ENCODE measurements at places on chromosomes 7 and 10.

DNA sequence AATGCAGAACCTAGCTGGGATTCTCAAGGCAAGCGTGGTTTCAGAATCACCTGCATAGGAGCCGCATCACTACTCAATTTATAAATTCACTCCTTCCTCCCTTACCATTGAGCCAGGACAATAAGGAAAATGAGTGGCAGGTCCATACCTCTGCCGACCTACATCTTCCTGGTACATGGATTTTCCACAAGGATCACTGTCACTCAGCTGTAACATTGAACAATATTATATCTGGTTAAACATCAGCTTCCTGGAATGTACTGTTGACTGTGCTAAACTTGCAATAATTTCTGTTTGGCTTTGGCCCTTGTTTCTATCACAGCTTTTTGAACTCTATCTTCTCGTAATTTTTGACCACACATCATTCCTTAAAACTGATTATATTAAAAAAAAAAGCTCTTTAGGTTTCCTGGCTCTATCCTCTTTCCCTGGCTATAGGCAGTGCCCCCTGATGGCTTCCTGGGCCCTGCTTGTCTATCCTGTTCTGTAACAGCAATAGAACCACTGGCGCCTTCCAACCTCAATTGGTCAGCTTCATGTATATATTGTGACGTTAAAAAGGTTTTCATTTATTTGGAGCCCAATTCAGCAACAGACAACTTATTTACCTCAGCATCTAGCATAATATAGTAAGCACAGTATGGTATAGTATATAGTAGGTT lies 59.2 kb downstream of the RNLS start:
- no peak for DNase-seq

DNA sequence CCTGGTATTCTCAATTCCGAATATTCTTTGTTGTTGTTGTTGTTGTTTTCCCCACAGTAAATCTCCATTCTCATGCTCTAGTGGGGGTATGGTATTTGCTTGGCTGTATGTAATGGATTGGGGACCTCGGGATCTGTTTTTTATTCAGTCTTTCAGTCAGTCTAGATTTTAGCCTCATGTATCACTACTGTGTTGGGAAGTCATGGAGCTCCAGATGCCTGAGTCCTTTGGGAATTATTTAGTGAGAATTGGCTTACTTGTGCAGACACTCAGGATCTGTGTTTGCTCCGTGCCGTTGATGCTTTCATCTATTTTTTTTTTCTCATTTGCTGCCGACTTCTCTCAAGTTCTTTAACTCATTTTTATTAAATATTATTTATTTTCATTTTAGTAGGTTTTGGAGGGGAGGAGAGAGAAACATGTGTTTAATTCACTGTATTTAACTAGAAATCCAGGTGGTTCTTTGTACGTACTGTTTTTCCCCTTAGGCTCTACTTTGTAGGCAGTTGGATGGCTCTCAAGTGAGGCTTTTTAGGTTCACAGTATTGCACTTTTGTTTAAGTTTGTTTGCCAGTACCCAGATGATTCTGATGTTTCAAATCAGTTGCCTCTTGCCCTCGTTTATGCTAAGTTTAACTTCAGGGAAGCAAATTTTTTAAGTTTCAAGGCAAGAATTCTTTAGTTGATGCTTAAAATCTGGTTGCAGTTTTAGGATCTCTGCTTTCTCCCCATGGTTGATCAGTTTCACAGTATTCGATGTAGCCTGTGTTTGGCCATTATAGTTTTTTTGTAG lies 36.9 kb downstream of the ZNRF2 start:
- DNase-seq = no peak

DNA sequence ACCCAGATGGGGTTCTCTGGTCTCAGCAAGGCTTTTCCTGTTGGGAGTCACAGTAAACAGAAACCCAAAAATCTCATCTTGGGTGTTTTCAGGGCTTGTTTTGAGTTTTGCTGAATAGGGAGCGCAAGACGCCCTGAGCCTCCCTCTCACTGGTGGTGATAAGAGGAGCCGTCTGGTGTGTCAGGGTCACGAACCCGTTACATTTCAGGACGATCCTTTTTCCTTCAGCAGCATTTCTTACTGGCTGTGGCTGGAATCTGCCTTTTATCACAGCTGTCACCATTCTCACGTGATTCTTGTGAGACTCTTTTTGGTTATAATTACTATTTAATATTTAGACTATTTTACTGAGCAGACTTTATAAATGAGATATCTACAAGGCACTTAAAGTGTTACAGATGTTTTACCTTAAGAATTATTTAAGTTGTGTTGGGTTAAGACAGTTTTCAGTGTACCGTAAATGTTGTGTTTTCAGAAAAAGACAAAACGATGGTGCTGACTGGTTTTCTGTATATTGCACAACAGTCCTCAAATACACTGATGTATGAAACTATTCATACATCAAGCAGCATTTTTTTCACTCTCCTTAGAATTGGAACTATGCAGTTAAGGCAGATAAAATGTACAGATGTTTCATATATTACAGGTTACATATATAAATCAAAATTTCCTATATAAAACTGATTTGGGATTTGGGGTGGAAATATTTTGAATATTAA lies 2.2 kb upstream of the GET4 start:
- no peak for DNase-seq

DNA sequence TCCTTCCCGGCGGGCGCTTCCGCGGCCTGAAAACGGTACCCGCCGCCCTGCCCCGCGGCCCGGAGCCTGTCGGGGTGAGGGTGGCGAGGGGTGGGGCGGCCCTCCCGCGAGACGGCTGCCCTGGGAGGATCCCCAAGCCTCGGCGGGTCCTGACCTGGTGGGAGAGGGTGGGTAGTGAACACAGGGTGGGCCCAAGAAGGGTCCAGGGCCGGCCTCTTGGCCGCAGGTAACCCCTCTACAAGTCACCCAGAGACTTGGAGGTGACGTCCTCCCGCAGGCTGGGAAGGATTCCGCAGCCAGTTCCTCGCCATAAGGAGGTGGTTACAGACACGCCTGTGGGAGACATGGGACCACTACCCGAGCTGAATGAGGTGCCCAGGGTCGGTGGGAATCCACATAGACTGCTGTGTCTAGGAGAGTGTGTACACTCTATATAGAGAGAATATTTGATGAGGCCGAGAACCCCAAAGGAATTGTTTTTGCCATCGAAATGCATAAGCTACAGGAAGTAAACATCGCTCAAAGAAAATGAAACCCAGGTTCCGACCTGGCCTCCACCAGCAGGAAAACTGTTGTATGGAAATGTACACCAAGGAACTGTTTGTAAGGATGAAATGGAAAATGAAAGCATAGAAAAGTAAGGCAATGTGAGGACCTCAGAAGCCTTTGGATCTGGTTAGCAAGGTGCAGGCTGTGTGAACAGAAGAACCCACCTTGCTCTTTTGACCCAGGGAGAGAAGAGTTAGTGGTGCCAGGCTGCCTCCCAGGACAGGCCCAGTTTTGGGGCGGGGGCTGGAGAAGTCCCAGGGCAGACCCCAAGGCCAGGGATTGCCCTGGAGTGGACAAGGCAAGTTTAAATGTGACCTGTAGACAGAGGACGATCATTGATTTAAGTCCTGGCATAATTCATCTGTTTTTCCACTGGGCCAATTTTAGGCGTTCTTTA lies 659 bp downstream of the OPTN start:
- DNase-seq = no peak

GRCh38 chr10:110215286-110216170 lies 8.1 kb downstream of the MXI1 start:
- no peak for DNase-seq
